ENCODE measurements at places on chromosomes 4 and X. TPM values are rescaled to one million over a fixed set of nuclear protein-coding genes. Genes with fewer than 3 reads are reported as not detected.
A peak's percentile ranks its signal among the peaks of the same experiment; 100 is the strongest.

DNA sequence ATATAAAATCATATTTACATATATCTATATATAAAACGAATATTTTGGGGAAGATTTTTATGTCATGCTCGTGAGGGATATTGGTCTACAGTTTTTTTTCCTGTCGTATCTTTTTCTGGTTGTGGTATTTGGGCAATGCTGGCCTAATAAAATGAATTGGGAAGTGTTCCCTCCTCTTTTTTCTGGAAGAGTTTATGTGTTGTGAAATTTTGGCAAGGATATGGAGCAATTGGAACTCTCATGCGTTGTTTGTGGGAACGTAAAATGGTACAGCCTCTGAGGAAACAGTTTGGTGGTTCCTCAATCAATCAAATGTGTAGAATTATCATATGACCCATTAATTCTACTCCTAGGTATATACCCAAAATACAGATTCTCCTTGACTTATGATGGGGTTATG, 69.8 kb downstream of the ZNF182 start:
- no peak for DNase-seq

DNA sequence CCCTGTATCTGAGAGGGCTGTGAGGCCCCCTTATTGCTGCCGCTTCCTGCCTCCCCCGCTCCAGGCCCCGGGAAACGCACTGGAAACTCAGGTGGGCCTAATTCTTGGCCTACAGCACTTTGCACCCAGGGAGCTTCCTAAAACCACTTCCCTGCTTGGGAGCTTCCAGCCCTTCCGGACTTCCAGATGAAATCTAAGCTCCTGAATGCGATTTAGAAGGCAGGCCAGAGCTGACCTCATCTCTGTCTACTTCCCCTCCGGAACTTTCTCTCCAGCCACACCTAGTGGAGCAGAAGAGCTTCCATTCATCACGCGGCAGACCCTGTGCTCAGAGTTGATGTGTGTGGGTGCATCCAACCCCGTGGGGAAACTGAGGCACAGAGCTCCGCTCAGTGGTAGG, 84.2 kb downstream of the SORCS2 start:
- no peak for DNase-seq

DNA sequence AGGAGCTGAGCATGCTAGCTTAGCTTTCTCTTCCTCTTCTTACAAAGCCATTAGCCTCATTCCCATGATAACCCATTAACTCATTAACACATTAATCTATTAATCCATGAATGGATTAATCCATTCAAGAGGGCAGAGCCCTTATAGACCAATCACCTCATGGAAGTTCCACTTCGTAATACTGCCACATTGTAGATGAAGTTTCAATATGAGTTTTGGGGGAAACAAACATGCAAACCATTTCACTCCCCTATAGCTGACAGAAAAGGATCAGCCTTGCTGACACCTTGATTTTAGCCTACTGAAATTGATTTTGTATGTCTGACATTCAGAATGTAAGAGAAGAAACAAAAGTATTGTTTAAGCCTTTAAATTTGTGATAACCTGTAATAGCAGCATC, 251.8 kb upstream of the GALNTL6 start:
- DNase-seq, result no peak

DNA sequence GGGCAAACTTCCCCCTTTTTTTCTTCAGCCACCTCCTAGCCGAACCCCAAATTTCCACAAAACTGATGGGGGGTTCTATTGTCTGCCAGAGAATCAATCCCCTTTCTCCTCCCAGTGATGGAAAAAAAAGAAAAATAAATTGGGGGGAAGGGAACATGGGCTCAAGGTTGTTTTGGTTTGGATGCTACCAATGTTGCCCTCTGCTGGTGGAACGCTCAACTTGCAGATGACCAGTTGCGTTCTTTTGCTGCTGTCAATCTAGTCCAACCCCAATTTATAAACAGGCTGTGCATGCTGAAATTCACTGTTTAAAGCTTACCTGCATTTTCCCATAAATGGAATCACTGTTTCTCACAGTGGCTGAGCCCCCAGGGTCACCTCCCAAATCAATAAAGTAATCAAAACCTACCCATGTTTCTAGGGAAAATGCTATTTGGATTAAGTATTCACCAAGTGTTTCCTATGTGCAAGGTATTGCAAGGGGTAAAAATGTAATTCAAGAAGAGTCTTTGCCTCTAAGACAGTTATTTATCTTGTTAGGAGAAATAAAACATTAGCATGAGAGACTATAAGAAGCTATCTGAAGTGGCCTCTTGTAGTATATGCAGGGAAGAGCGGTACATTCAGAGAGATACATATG, 116.7 kb upstream of the TMEM164 start:
- DNase-seq, result no peak

DNA sequence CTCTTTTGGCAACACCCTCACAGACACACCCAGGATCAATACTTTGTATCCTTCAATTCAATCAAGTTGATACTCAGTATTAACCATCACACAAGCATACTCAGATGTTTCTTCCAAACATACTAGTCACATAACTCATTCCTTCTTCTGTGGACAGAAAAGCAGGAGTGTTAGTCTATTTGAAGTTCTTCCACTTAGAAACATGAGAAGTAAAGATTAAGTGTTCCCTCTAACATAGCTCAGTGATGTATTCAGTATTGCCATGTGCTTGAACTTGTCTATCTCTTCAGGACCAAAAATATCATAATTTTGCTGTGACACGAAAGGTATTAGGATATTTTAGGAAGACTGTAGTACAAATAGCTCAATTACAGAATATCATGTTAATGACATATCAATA, 25.8 kb upstream of the MAGED1 start:
- DNase-seq, result no peak

DNA sequence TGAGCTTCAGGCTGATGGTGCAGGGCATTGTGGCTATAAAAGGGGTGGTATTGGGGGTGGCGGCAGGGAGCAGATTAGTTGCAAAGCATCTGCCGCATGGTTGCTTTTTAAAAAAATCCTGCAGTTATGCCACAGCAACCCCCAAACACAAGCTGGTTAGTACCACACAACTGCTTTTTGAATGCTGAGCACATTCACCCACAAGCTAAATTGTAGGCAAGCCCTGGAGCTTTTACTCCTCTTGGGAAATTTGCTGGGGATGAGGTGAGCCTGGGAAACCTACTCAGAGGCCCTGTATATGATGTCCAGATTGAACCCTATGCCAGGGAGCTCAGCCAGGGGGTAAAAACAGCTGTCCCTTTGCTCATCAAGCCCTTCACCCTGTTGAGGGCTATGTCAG, 33.8 kb upstream of the TRIM2 start:
- no peak for DNase-seq

- no peak for DNase-seq
These were observed 163.6 kb downstream of the CEP135 start for GRCh38 chr4:56112377-56112776.

DNA sequence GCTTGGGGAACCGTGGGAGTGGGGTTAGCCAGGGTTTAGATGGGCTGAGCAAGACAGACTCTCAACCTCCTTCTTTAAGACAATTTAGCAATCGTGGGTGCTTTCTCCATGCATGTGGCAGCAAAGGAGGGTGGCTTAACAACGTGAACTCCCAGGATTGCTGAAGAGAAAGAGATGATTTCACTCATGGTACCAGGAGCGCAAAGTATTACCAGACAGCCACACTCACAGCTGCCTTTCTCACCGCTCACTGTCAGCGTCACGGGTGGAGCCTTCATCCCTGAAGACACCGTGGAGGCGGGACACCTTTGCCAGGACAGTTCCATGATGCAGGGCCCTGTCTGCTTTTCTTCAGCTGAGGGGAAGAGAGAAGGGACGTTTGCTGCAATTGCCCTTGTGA, 212.5 kb upstream of the PSAPL1 start:
- no peak for DNase-seq

GRCh38 chrX:13059637-13060499, 15.4 kb upstream of the FAM9C start:
- DNase-seq, result no peak

GRCh38 chr4:79225360-79225759, 100.5 kb downstream of the NAA11 start:
- no peak for DNase-seq

DNA sequence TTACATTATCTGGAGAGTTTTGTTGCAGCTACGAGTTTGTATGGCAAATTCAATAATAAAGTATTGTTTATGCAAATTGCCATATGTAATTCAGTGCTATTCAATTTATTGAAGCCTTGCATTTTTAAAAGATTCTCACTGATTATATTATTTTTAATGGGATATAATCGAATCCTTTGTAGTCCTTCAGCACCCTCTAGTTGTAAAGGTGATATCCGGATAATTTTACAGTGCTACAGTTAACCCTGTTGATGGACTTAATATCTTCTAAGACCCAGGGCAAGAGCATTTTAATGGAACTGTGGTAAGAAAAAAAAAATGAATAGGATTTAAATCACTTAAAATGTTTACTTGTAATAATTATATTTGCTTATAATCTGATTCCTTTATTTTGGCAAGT, 48.5 kb upstream of the GRIA2 start:
- no peak for DNase-seq

DNA sequence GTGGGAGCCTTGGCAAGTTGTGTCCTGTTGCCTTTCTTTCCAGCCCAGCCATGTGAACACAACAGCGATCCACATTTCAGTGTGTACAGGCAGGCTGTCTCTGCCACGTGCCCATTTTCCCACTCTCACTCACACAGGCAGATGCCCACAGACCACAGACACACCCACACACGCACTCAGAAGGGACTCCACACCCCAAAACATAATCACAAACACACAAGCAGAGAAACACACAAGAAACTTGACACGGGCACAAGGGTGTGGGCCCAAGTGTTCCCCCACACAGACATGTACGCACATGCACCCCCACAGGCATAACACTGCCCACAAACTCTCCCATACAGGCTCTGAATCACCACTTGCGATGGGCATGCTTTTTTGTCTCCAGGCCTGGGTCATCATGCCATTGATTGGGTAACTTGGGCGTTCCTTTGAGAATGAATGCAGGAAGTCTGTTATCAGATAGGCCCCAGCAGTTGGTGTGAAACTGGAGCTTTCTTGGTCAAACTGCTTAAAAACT, 84.3 kb downstream of the NBDY start:
- DNase-seq, result peak; percentile 55

GRCh38 chr4:27142841-27143240, 282.2 kb downstream of the STIM2 start:
- no peak for DNase-seq

GRCh38 chr4:48483006-48483776, at the start of gene SLC10A4:
SLC10A4 (plus strand) TSS chr4:48483343; CDS start chr4:48483562, 219 bp downstream.
- DNase-seq, result no peak

- no peak for DNase-seq
These were observed 630.4 kb upstream of the FTHL17 start for GRCh38 chrX:31702222-31702621.

GRCh38 chrX:52082578-52082977, 13.6 kb upstream of the MAGED4B start:
- DNase-seq, result no peak

DNA sequence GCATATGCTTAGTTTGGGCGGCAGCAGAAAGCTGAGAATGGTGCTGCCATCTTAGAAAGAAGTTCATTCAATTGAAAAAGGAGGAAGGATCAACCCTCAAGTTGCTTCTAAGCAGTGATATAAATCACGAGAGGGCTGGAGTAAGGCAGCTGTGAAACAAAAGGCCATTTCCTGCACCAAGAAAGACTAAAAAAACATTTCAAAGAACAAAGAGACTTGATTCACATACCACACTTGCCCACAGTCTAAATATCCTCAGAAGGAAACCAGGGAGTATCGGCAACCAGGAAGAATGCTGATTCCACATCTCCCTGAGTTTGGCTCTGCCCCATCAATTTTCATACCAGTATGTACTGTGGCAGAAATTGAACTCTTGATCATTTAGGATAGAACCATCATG, 240.1 kb downstream of the OPHN1 start:
- no peak for DNase-seq

GRCh38 chr4:87240341-87240740, 19.9 kb upstream of the KLHL8 start:
- DNase-seq, result no peak

DNA sequence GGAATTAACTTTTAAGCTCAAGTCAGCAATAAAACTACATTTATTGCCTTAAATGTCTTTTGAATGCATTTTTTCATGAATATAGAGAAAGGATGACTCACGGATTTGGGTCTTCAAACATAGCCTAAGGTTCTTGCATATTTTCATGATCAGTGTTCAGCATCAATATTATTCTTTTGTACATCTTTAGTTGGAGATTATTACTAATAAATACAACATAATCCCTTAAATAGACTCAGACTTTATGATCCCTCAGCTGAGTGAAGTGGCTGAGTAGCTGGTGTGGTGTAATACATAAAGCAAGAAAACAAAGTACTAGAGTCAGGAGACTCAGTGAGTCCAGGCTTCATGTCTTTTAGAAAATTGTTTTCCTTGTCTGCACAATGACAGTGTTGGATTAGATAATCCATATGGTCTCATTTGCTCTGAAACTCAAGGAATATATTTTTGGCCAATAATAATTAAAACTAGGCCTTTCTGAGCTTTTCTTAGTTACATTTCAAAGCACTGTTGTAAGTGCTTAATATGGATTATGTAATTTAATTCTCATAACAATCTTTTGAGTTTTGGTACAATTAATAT, 78.3 kb upstream of the UNC5C start:
- DNase-seq, result no peak

GRCh38 chr4:39975488-39976089, 2.1 kb downstream of the PDS5A start:
- DNase-seq, result peak; percentile 3

DNA sequence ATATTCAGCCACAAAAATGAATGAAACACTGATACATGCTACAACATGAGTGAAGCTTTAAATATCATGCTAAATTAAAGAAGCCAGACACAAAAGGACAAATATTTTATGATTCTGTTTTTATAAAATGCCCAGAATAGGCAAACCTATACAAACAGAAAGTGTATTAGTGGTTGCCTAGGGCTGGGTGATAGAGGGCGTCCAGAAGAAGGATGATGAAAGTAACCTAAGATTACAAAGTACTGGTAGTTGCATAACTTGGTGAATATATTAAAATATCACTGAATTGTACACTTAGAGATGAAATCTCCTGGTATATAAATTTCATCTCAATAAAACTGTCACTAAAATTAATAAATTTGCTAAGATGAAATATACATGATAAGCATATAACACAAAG, 67.5 kb downstream of the FBXW7 start:
- no peak for DNase-seq

DNA sequence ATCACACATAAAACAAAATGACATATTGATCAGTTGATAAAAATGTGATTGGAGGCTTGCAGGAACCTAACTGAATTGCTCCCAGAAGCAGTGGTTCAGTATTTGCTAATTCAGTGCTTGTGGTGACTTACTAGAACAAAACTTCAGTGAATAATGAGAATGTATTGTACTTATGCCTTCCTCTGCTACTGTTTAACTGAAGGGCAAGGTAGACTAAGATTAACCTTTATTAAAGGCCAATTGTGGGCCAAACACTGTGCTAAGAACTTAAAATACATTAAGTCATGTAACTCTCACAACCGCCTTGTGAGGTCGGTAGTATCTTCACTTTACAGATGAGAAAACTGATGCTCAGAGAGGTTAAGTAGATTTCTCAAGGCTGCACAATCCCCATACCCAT, 14.9 kb downstream of the IGFBP7 start:
- no peak for DNase-seq

Gene ZMAT1
- 3.9 TPM for total RNA-seq

Gene GPC3
- total RNA-seq, result 58.6 TPM

Gene CT45A3
- not detected for total RNA-seq

Gene TSC22D3
- 289 TPM for total RNA-seq

Gene REPS2
- total RNA-seq, result 6.1 TPM

Gene CXorf51B
- not detected for total RNA-seq

Gene NLGN3
- total RNA-seq, result 0.48 TPM

Gene ZNF827
- 10.5 TPM for total RNA-seq

Gene ERVMER34-1
- not detected for total RNA-seq

Gene ELF4
- 14.3 TPM for total RNA-seq

Gene CT83
- total RNA-seq, result not detected

Gene MANBA
- 21.4 TPM for total RNA-seq
